CD4-positive, alpha-beta T cell treated with Interleukin-17A for 4 hours (primary cell): ENCODE measurements at places on chromosomes 5 and 9.

GRCh38 chr9:78865737-78866136, 568.8 kb downstream of the PSAT1 start:
- DNase-seq, result no peak

DNA sequence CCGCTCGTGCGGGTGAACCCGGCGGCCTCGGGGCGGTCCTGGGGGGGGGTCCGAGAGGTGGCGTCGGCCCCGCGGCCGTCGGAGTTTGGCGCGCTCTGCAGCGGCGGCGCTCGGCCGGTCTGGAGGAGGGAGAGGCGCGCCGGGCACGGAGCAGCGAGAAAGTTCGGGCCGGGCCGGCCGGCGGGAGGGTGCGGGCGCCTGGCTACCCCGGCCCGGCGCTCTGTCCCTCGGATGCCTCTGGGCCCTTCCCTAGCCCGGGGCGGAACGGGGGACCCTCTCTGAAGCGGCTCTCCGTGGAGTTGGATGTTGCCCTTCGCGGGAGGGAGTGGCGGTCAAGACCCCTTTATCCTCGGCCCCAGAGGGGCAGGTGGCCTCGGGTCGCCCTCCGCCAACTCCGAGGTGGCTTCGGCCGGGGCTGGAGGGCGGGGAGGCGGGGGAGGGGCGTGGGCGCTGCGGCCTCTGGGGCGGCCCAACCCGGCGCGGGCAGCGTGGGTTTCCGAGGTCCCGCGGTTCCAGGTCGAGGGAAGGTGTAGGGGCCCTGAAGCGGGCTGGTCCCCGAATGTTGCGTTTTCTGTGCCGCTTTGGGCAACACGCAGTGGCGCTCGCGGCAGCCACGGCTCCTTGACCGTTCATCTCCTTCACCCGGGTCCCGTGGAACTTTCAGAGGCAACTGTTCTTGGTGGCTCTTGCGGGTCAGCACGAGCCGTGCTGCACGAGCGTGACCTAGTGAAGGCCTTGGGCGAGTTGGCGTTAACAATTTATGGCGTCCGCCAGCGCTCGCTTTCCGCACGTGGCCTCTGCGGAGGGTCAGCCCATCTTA, 290.5 kb downstream of the DOCK8 start:
- peak; percentile 37 for DNase-seq

GRCh38 chr5:55176176-55176818, 3.3 kb upstream of the CDC20B start:
- peak; percentile 10 for DNase-seq

DNA sequence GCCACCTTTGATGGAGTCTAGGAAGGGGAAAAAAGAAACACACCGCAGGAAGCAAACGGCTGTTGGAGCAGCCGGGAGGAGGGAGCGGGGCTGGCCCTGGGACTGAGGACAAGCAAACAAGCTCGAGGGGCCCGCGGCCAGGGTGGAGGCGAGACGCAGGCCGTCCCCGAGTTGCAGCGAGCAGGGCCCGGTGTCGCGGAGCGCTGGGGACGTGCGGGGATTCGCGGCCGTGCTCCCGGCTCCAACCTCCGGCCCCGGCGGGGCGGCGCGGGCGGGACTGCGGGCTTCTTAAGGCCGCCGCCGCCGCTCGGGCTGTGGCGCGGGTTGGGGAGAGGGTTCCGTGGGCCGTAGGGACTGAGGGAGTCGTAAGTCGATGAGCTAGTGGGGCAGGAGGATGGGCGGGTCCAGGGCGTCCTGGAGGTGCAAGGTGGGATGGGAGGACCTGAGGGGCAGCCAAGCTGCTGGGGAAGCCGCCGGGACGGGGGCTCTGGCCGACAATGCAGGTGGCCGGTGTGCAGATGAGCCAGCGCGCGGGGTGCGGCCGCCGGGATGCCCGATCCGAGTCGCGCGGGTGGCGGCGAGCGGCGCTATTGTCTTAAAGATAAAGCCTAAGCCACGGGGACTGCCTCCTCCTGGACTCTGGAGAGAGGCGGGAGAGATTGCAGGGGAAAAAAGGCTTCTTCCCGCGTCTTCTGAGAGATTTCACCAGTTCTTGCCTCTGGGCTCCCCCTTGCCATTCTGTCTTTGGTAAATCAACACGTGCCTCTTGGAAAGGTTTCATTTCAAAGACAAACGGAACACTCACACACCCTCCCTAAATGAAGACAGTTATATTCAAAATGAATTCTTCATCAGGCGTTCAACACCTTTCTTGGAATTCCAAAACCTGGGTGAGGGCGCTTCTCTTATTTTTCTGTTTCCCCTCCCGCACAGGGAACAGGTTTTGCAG, 1.6 kb upstream of the HAPLN1 start:
- no peak for DNase-seq

- DNase-seq, result no peak
Measured at GRCh38 chr9:107706701-107707427, 217.3 kb upstream of the KLF4 start.

DNA sequence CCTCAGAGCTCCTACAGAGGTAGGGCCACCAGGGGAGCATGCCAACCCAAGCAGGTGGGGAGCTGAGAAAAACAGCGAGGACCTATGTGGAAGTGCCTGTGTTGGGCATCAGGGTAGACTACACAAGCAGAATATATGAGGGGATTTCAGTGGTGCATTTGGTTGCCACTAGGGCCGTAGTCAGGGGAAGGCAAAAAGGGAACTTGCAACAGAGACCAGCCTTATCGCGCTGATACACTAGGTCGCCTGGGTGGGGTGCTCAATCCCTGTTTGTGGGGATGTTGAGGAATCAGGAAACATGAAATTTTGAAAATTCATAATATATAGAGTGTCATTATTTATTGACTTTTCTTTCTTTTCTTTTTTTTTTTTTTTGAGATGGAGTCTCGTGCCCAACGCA, 370.9 kb upstream of the PRR16 start:
- no peak for DNase-seq

DNA sequence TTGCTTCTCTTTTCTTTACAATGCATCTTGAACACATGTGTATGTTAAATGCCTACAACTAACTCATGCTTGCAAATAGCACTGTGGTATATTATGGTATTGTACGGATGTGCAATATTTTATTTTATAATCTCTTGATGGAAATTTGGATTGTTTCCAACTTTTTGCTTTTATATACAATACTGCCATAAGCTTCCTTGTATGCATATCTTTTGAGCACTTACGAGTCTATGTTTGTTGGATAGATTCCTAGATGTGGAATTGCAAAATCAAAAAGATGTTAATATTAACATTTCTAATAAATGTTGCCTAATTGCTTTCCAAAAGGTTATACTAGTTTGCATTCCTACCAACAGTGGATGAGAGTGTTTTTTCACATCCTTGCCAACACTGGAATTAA, 3.4 kb upstream of the GALNT12 start:
- DNase-seq, result no peak

GRCh38 chr5:154193283-154193682, 2.8 kb downstream of the GALNT10 start:
- no peak for DNase-seq

DNA sequence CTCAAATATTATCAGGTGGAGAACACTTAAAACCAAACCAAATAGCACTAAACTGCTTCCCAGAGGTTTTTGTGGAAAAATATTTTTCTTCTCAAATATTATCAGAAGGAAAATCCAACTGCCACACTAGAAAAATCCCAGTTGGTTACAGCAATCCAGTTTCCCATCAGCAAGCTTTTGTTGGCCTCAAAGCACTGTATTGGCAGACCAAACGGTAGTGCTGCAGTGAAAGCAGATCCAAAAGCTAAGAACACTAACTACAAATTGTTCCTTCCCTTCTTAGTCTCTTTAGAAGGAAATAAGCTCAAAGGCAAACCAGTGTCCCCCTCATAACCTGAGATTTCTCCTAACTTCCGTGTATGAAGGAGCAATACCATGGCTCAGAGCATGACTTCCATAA, 105.3 kb downstream of the TRIM36 start:
- DNase-seq, result no peak

GRCh38 chr5:90437663-90438062, 28.1 kb upstream of the CETN3 start:
- no peak for DNase-seq

- DNase-seq, result no peak
Measured at GRCh38 chr9:104915753-104916152, 12.2 kb downstream of the ABCA1 start.
